ENCODE measurements at places on chromosomes 12 and 14.

DNA sequence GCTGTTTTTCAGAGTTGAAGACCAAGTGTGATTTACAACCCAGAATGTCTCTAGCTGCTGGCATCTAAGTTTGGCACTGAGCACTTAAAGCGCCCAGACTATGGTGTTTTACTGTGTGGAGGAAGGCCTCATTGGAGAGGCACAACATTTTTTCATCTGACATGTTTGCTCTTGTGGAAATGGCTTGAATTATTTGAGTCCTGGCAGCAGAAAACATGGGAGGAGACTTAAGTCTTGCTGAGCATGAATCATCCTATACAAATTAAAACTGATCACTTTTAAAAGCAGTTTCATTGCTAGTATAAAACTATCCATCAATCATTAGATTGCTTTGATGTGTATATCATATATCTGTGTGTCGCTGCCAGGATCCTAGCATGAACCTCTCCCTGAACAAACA lies 85.9 kb upstream of the REP15 start:
- no peak for DNase-seq

DNA sequence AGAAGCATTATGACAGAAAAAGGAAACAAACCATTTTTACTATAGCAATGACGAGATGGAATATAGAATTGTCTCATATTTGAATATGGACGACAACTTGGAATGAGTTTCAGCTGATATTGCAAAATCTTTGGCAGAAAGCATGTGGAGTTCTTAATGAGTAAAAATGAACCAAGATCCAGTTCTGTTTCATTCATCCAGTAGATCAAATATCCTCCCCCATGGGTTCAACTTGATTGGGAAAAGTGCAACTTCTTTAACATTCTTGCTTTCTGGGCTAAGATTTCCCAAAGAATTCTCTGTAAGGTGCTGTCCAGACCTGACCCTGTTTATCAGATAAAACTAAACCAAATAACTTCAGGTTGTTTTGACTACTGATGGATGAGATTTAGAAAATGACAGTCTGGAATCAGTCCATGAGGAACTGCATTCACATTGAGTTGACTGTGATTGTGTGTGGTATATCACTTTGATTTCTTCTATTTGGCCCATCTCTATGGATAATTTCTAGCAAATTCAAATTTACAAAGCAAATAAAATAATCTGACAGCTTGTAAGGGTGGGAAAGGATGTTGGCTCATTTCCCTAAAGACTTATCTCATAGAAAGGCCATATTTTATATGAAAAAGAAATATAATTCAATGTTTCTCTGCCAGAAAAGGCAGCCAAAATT lies 267.4 kb downstream of the ADAMTS20 start:
- DNase-seq, result no peak

DNA sequence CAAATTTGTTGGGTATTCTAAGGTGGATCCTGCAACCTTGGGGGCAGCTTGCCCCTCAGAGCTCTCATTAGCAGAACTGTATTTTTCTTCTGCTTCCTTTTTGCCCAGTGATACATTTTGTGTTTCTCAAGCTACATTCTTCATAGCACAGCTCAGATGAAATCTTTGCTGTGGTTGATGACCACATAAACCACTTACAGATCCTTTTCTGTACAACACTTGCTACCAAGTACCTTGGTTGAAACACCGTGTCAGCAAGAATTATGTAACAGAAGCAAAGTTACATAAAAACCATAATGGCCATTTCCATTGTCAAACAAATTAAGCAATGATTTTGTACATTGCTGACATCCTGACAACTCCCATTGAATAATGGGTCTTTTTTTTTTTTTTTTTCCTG lies 9.7 kb upstream of the PLBD1 start:
- no peak for DNase-seq

- DNase-seq, result no peak
Observed at GRCh38 chr12:111174251-111174960, 194.5 kb downstream of the PHETA1 start.

DNA sequence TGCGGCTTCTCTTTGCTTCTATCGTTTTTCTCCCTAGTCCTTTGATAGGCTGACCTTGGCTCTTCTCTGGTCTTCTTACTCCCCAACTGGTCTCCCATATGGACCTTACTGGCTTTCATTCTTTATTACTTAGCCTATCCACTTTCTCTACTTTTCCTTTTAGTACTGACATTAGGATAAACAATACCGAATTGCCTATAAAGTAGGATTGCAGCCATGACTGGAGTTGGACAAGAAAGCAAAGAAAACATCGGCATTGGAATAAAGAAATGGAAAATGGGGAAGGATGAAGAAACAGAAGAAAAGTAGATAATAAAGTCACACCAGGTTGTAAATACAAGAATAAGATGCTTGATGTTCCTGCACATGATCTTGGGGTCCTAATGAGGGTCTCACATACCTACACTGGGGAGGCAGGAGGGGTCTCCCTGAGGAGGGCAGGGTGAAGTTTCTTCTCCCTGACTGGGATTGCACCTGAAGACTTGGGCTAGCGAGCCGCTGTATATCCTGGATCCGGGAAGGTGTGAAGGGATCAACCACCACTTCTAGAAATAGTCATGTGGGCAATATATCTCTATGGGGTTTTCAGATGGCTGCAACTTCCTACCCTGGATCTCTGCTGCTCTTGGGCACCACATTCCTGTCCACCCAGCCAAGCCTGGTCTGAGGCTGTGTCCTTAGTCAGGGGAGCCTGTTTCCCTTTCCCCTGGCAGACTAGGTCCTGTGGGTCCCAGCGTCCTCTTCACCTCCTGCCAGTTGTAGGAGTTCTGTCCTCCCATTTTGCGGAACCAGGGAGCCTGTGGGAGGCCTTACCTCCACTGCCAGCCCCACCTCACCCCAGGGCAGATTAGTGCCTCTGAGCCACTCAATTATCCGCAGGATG lies 13.1 kb downstream of the NKX2-1 start:
- DNase-seq, result no peak

GRCh38 chr12:110590806-110591326 lies 7.7 kb upstream of the PPTC7 start:
- no peak for DNase-seq

DNA sequence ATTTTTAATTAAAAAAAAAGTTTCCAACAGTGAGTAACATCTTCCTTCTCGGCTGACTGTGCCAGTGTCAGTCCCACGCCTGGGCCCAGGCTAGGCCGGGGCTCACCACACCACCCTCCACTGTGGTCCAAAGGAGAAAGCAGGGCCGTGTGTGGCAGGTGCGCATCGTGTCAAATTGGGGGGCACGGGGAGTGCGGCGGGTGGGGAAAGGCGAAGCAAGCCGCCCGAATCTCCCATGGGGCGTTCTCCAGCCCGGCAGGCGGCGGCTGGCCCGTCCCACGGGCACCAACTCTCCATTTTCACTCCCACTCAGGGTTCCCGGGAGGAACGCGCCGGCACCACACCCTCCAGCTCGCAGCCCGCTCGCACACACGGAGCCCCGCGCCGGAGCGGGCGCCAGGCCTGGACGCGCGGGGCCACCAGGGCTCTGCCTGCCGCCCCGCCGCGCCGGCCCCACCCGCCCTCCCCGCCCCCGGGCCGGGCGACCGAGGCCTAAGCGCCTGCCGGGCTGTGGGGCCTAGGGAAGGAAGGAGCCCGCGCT lies 604 bp downstream of the EEA1 start:
- DNase-seq, result peak; percentile 57

- DNase-seq, result no peak
Observed at GRCh38 chr14:93107453-93107852, 8.3 kb downstream of the ITPK1 start.

- DNase-seq, result no peak
Observed at GRCh38 chr14:69153873-69154270, 953 bp upstream of the DCAF5 start.

All from DND-41 (cell line).